HAP-1 (cell line): ENCODE measurements at places on chromosomes 7 and 10.

DNA sequence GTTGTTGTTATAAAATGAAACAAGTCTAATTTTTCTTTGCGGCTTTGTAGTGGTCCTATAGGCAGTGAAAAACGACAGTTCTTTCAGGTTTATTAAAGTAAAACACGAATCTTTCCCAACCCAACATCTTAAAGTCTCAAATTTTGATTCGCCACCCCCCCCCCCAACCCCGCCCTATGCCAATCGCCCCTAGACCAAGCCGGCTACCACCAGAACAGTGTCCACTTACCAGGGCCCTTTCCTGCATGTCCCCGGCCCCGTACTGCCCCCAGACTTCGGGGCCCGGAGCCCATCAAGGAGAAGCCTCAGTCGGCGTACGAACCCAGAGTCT is 335 bp upstream of the CHCHD1 start:
- DNase-seq, result no peak

- DNase-seq, result no peak
These were observed 852.3 kb upstream of the CELF2 start for GRCh38 chr10:10165415-10165814.

DNA sequence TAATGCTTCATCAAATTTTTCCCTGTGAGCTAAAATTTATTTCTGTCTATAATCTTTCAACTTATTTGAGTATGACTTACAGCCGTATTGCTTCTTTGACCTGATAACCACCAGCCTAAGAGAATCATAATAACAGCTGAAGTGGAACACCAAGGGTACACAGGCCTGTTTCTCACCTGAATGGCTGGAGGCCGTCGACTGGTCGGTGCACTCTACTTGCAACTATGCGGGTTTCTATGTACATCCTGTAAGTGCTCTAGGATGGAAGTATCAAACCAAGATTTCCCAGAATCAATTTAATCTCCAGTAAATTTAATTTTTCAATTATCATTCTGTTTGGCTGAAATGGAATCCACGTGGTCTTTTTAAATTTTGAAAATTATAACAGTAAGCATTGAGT is 504.8 kb upstream of the PHF14 start:
- DNase-seq, result no peak

GRCh38 chr10:49081547-49082275 is 33.6 kb downstream of the VSTM4 start:
- DNase-seq, result no peak

- DNase-seq, result no peak
These were observed 10.7 kb upstream of the PRPS1L1 start for GRCh38 chr7:18038382-18038781.

- no peak for DNase-seq
These were observed 305.7 kb downstream of the ELMO1 start for GRCh38 chr7:37142958-37143357.

DNA sequence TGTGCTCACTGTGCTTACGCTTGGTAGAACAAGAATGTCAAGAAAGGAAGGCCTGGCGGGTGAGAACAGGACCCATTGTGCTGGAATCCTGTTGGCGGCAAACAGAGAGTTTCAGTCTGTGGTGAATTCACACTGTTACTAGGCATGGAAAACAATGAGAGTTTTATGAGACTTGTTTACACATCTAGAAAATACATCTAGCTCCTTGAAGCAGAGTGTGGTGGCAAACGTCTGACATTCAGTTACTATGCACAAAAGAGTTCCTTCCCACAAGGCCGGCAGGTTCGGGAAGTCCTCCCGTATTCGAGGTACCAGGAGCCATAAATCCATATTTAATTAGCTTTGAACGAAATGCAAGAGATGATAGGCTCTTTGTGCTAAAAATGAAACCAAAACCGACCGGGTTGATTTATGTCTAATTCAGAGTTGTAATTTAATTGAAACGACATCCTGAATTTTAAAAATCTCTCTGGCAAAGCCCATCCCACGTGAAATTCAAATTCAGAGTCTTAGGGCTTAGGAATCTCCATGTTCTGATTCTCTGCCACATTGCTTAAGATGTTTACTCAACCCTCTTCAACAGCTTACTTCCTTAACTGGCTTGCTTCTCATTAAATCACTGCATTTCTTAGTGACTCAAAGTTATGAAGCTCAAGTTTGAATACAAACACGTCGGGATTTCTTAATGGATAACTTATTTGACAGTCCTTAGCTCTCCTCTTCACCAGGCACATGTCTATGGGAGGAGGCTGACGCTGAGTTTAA is 299.9 kb upstream of the PITRM1 start:
- DNase-seq, result no peak

- no peak for DNase-seq
These were observed 108.3 kb downstream of the SGMS1 start for GRCh38 chr10:50515420-50515819.

GRCh38 chr10:100071529-100071928 is 10.1 kb downstream of the CPN1 start:
- no peak for DNase-seq

DNA sequence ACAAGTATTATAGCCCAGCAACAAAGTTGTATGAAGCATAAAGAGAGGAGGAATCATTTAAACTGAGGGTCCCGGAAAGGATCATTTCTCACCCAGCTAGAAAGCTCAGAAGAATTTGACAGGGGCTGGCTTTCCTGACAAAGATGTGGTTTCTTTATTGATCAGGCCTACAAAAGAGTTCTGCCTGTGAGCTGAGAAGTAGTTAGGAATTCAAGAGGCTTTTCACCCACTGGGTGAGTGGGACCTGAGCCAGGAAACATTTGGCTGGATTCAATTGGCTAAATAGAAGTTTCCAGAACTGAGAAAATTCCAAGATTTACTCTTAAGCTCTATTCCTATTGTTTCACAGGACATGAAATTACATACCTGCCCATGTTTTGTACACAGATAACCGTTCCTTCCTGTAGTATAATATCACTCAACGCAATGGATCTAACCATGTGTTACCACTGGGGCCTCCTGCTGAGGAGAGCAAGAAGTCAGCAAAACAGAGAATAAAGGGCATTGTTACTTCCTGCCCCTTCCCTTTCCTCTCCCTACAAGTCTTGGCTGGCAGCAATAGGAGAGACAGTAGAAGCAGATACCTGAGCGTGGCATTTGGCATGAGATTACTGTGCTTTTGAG is 53.9 kb upstream of the PAPSS2 start:
- DNase-seq, result no peak

- DNase-seq, result no peak
These were observed 51.1 kb upstream of the IL6 start for GRCh38 chr7:22675917-22676343.

GRCh38 chr7:86749741-86750665 is 106.3 kb downstream of the GRM3 start:
- DNase-seq, result no peak

GRCh38 chr10:79933961-79934360 is 14.9 kb downstream of the SFTPD start:
- no peak for DNase-seq

GRCh38 chr7:16778476-16778875 is 24.9 kb downstream of the TSPAN13 start:
- DNase-seq, result peak; percentile 25

GRCh38 chr10:30170814-30171213 is 111.4 kb upstream of the JCAD start:
- DNase-seq, result no peak

DNA sequence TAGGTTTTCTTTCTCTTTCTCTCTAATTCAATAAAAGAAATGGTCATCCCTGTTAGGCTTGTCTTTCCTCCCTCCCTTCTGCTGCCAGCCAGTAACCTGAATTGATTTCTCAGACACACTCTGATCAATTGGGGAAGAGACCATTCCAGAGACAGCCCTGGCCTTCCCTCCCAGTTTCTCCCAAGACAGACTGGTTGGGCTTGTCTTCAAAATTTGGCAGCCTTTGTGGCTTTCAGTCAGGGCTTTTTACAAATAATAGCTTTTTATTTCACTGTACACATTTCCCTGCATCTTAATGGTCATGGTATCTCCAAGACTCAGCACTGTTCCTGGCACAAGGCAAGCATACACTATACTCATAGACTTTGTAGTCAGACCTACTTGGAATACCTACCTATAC is 33.9 kb downstream of the BCAP29 start:
- DNase-seq, result no peak

DNA sequence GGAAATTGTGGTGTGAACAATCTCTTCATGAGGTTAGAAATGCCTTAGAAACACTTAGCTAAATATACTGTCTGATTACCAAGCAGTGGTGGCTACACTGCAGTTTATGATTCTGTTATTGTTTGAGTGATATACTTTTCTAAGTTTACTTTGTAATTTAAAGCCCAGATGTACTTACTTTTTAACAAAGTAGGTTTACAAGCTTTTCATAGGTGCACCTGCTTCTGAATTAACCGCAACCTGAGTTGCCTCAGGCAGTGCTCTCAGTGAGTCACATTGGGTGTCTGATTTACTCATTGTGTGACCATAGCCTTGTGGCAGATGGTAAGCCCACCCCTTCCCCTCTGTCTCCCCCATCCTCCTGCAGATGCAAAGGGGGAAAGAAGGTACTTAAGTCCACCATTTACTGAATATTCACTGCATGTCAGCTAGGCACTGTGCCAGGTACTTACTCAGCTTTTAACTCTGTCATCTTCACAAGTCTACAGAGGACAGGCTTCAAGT is 9.0 kb downstream of the MTURN start:
- peak; percentile 75 for DNase-seq

DNA sequence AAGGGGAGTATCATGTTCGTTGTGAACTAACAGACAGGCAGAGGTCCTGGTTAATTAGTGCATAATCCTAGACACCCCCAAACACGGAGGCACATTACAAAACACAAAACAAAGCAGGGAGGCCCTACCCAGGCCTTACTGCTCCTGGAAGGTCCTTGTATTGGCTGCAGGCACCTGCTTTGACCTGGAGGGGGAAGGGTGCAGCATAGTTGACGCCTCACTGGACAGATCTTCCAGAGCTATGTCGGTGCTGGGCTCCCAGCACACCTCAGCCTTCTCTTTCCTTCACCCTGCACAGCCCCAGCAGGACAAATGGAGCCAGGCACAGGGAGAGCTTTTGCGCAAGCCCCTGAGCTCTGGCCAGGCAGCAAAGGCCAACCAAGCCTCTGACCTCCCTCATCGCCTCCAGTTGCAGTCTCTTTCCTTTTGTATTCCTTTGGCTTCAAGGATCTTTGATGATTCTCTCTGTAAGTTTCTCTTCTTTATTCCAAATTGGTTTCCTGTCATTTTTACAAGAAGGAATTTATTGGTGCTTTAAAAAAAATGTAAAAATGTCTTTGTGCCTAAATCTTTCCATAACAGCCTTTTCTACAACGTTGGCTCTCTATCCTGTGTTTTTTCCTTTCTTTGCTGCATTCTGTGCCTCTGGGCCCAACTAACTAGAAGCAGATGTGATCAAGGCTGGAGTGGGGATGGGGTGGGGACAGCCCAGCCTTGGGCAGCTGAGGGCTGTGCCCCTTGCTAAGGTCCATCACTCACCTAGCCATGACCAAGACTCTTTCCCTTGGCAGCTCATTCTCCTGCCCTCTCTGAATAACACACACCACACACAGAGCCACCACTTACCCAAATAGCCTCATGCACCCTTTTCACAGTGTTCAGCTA is 317.1 kb upstream of the NPVF start:
- DNase-seq, result no peak

- no peak for DNase-seq
These were observed 72.5 kb downstream of the GOLGA7B start for GRCh38 chr10:97922022-97922758.

- DNase-seq, result peak; percentile 44
These were observed 713 bp downstream of the LZTS2 start for GRCh38 chr10:101000127-101000914.

DNA sequence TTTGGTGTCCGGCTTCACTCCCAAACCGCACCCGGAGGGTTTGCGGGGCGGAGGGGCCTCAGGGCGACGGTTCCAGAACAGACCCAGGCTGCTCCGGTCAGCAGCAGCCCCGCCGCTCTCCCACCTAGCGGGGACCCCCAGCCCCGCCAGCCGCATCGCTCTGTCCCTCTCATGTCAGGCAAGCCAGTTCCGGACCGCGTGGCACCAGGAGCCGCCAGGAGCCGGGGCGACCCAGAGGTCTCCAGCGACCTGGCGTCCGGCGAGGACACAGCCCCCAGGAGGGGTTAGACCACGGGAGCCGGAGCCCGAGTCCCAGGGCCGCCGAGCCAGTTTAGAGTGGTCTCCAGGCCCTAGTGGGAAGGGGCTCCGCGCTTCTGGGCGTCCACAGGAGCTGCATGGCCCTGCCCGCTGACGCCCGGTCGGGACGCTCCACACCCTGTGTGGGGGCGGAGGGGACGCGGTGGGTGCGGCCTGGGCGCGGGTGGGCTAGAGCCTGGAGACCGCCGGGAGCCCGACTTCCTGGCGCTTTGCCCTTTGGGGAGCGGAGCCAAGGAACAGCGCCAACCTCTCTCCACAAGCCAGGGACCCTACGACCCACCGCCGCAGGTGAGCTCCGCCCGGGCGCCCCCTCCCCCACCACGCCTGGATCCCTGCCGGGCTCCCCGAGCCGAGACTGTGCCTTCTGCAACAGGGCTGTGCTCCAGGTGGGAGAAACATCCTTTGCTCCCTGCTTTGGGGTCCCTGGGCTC is 43.4 kb downstream of the ZNF117 start:
- DNase-seq, result no peak

GRCh38 chr7:42768045-42768444 is 143.8 kb downstream of the C7orf25 start:
- no peak for DNase-seq

- no peak for DNase-seq
These were observed 41.2 kb downstream of the NRCAM start for GRCh38 chr7:108415084-108415483.

DNA sequence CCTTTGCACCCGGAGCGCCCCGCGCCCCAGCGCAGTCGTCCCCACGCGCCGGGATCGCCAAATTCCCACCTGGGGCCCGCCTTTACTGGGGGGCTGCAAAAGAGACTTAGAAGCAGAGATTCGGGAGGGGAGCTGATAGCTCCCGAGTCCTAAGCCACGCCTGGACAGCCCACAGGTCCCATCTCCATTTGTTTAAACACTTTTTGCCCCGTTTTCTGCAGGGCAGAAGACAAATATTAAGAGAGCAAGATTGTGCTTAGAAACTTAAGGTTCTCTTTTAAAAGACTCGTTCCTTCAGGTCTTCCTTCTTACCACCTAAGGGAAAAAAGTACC is 299.1 kb upstream of the NFE2L3 start:
- DNase-seq, result no peak

- DNase-seq, result no peak
These were observed 126.1 kb upstream of the PPP2R2D start for GRCh38 chr10:131774681-131775085.

DNA sequence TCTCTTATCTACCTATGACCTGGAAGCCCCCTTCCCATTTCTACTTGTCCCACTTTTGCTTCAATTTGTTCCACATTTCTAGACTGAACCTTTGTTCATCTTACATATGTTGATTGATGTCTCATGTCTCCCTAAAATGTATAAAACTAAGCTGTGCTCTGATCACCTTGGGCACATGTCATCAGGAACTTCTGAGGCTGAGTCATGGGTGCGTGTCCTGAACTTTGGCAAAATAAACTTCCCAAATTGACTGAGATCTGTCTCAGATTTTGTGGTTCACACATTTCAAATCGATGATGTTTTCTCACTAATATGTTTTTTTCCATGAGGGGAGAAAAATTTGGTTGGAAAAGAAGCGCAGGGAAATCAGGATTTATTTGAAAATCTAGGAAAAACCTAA is 406.2 kb upstream of the LRRTM3 start:
- DNase-seq, result no peak

- no peak for DNase-seq
These were observed 1.3 kb upstream of the ITPRIP start for GRCh38 chr10:104339469-104340110.
